Activated CD8-positive, alpha-beta T cell treated with anti-CD3 and anti-CD28 coated beads for 36 hours (primary cell): ENCODE measurements at places on chromosomes 3 and 15.

GRCh38 chr3:9404680-9405079 lies 7.3 kb downstream of the SETD5 start:
- DNase-seq: no peak

DNA sequence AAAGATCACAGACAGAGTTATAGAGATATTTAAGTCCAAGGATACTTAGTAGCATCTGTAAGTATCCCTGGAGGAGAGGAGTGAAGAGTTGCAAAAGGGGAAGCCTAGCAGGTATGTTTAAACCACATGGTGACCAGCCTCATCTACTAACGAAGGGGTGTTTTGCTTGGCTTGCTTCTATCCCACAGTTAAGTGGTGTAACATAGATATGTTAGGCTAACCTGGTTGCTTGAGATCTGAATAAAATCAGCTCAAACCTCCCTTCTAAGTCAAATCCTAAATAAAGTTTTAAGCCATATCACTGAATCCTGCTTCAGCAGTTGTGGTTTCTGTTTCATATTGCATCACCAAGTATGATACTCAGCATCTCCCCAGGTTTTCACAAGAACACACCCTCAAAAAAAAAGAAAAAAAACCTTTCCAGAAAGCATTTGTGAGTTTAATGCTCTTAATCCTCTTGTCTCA lies 880.2 kb downstream of the ROBO1 start:
- no peak for DNase-seq

DNA sequence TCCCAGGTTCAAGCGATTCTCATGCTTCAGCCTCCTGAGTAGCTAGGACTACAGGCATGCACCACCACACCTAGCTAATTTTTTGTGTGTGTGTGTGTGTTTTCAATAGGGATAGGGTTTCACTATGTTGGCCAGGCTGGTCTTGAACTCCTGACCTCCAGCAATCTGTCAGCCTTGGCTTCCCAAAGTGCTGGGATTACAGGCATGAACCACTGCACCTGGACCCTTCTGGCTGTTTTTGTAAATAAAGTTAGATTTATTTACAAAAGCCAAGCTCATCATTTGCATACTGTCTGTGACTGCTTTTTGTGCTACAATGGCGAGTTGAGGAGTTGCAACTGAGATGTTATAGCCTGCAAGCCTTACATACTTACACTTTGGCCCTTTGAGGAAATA lies 28.6 kb upstream of the IL16 start:
- DNase-seq: no peak

- DNase-seq: no peak
These were observed 70.1 kb downstream of the ZNF609 start for GRCh38 chr15:64530472-64530871.

- DNase-seq: no peak
These were observed 10.8 kb downstream of the STRA6 start for GRCh38 chr15:74191798-74192197.

DNA sequence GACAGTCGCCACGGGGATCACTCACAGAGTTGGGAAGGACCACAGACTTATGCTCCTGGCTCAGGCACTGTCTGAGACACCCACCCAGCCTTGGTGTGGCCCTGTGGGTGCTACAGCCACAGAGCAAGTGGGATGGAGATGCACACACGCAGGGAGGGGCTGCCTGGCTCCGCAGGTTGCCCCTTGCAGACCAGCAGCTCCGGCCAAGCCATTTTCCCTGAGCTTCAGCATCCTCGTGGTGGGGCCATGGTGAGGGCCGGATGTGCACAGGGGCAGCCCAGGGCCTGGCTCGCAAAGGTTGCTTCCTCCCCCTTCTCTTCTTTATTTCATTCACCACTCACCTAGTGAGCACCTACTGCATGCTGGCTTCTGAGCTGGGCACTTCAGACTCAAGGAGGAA lies 55.4 kb upstream of the GRIP2 start:
- no peak for DNase-seq

DNA sequence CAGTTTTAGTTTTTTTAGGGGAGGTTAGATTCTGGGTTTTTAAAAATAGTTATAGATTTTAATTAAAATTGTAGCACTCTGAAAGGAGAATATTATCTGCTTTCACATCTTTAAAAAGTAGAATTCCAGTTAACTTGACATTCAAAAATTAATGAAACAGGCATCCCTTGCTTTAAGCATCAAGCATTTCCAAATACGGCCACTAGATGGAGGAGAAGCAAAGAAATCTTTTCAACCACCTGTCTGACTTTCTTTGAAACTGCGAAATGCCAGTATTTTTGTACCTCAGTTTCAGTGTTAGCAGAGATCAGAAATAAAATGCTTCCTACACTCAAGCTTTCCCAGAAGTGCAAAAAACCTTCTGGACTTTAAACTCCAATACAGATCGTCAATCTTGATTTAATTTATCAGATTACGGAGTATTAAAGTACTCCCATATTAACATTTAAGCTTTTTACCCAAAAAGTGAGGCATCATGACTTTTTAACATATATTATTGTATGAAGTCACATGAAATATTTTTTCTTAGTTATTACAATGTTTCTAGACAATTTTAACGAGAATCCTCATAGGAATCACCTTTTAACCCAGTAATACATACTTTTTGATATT lies 153.3 kb downstream of the P3H2 start:
- DNase-seq: peak; percentile 14
